ENCODE measurements at places on chromosomes 5 and 9. TPM values are rescaled to one million over a fixed set of nuclear protein-coding genes. Genes with fewer than 3 reads are reported as not detected.

GRCh38 chr9:127803507-127804352 is 1.0 kb downstream of the FPGS start:
- peak; percentile 69 for DNase-seq

- no peak for DNase-seq
Observed at GRCh38 chr5:158861366-158861765, 238.3 kb downstream of the EBF1 start.

DNA sequence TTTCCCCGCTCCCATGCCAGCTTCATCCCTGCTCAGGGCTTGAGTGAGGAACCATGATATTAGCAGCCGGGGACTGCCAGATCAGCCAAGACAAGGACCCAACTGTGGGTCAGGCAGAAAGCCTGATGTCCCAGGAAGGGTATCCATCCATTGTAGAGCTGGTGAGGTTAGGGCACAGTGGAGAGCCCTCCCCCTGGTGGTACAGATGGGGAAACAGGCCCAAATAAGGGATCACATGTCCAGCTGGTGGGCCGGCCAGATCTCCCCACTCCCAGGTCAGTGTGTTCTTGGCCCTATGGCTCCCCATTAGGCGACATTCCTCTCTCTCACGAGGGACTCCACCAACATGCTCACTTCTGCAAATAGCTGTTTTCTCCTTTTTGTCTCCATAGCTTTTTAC is 9.0 kb downstream of the CDX1 start:
- no peak for DNase-seq

DNA sequence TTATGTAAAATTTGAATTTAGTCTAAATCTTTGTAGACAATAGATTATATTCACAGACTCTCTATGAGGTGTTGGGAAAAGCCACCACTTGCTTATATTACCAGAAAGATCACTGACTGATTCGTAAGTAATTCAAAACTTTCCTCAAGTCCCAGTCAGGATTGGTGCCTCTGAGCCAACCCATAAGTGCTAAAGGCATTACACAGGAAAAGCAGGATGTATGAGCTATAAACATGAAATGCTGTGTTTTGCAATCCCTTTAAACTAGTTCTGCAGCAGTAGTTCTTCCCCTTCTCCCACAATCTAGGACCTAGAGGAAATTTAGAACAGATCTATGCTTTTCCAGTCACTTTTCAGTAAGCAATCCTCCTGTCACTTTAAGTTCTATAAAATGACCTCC is 48.0 kb downstream of the SHLD3 start:
- no peak for DNase-seq

Gene ARID3C
- 0.16 TPM for total RNA-seq

DNA sequence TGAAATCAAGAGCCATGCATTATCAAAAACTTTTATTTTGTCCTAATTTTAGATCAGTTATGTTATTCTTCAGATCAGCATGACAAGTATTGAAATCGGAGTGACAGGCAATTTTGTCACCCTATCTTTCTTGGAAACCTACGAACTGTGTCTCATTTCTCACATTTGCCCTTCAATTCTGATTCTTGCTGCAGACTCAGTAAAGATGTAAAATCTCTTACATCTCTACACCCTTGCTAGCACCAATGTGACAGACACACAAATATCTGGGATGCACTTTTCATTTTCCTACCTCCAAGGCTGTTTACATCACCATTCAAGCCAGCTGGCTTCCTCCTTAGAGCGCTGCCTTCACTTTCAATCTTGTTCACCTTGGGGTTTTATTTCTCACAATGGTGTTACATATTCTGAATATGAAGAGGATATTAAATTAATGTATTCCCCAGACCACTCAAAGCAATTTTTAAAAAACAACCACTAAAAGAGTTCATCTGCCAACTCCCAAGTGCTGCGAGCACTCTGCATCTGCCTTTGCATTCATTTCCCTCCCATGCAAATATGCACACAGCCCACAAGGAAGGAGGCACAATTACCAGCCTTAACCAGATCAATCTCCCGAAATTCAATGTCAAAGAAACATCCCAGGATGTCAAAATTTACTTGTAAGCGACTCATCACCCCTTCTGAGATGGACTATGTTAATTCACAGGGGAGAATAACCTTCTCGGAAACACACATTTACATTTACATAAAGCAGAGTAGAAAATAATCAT is 164.3 kb downstream of the ENC1 start:
- DNase-seq = no peak

- peak; percentile 59 for DNase-seq
Observed at GRCh38 chr9:20319641-20320337, 302.5 kb downstream of the MLLT3 start.

- no peak for DNase-seq
Observed at GRCh38 chr5:180472269-180472668, 21.9 kb upstream of the CNOT6 start.

DNA sequence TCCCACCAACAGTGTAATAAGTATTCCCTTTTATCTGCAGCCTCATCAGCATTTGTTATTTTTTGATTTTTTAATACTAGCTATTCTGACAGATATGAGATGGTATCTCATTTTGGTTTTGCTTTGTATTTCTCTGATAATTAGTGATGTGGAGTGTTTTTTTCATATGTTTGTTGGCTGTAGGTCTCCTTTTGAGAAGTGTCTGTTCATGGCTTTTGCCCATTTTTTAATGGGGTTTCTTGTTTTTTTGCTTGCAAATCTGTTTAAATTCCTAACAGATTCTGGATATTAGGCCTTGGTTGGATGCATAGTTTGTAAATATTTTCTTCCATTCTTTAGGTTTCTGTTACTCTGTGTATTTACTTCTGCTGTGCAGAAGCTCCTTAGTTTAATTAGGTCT is 445.4 kb upstream of the DAB2 start:
- DNase-seq = no peak

Gene C9
- total RNA-seq = not detected

DNA sequence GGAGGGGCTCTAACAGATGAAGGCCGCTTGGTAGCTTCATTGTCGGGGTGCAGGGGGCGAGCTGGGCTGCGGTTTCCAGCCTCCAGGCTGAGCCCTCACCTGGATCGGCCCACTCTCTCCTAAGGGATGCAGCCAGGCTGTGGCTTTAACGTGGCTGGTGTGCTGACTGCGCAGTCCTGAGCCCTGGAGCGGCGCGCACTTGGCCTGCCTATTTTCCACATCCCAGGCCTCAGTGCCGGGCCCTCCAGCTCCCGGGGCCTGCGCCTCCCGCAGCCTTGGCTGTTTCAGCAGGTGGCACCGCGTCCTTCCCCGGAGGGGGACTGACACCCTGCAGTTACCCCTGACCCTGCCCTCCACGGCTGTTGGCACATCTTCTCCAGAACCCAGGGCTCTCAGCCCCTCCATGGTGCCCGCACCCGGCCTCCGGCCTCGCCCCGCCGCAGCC is 1.4 kb downstream of the RNU6ATAC start:
- no peak for DNase-seq

GRCh38 chr9:132409828-132410528 is at the start of gene CFAP77:
Gene CFAP77 (plus strand): TSS chr9:132410211. CDS start chr9:132410272, 61 bp downstream.
- peak; percentile 43 for DNase-seq

DNA sequence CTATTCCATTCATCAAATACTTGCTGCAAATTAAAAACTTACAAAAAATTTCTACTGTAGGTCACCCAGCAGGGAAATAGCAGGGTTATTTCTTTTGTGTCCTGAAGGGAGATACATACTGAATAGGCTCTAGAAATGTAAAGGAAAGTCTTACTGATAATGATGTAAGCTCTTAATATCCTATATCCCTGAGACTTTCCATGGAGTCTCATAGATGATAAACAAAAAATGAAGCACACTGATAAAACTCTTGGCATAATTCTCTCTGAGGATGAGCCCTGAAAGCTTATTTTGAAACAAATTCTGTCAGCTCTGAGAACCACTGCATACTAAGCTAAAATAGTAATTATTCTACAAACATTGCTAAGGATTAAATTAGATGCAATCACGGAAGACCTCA is 819.6 kb upstream of the PTPRD start:
- DNase-seq = no peak

Gene TMEM174
- total RNA-seq = not detected

DNA sequence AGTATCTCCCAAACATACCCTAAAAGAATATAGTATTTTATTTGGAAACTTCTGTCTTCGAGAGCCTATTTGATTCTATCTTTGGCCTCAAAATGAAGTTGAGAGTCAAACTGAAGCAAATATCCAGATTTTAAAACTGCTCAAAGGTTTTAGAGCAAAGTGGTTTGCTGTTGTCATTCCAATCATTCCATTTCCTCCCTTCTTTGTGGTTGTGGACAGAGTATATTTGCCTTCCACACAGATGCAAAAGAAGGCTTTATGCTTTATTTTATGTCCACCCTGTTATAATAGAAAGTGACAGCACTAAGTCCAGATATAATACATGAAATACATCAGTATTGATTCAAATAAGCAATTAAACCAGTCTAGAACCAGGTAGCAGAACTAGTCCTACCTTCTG is 12.4 kb downstream of the GZMK start:
- DNase-seq = peak; percentile 64

GRCh38 chr9:89892920-89893319 is 288.1 kb downstream of the GADD45G start:
- no peak for DNase-seq

DNA sequence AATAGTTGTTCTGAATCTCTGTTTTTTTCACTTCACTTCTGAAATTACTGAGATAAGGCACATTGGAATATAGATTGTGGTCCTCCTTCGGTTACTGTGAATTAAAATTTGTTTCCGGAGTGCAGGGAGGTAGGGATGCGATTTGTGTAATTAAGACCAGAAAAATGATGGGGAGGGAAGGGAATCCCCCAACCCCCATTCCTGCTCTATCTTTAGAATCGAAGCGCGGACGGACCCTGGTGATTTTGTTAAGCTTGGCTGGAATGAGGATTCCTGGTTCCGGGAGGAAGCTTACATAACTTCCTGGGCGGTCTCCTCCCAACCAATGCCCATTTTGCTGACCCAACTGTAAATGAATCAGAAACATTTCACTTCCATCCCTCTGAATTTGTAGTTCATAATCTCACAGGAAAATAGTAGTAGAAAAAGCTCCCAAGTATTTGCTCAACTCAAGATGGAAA is 220.1 kb upstream of the MSX2 start:
- no peak for DNase-seq

Gene LHFPL2
- 35.4 TPM for total RNA-seq

Gene SPINK4
- not detected for total RNA-seq

- peak; percentile 21 for DNase-seq
Observed at GRCh38 chr9:134568116-134568515, 73.5 kb upstream of the COL5A1 start.

GRCh38 chr9:130870491-130871381 is 25.9 kb downstream of the QRFP start:
- no peak for DNase-seq

Gene BDP1
- 23.9 TPM for total RNA-seq

DNA sequence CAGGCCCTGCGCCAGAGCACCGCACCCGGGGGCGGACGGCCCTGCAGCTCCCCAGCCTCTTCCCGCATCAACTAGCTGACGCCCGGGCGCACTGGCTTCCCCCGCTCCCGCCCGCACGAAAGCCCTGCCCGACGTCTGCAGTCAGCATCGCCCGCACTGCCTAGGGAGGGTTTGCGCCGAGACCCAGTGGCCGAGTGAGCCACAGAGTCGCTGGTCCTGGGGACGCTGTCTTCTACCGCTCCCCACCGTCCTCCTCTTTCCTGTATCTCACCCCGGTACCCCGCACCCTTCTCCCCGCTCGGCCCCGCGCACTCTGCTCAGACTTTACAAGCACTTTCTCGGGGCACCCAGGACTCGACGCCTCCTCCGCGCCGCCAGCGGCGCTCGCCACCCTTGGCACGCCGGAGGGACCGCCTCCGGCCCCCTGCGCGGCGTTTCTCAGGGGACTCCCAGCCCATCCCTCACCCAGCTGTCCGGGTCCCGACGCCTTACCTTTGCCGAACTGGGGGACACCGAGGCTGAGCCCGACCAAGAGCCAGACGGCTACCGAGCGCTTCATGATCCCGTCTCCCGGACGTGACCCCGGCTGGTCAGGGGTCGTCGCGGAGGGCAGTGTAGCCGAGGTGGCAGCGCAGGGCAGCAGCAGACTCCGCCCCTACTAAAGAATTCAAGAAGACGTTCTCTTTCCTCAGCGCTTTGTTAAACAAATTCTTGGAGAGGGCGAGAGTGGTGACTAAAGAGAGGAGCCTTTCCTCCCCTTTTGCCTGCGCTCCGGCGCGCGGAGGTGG is 670 bp downstream of the EDIL3 start:
- DNase-seq = peak; percentile 65

DNA sequence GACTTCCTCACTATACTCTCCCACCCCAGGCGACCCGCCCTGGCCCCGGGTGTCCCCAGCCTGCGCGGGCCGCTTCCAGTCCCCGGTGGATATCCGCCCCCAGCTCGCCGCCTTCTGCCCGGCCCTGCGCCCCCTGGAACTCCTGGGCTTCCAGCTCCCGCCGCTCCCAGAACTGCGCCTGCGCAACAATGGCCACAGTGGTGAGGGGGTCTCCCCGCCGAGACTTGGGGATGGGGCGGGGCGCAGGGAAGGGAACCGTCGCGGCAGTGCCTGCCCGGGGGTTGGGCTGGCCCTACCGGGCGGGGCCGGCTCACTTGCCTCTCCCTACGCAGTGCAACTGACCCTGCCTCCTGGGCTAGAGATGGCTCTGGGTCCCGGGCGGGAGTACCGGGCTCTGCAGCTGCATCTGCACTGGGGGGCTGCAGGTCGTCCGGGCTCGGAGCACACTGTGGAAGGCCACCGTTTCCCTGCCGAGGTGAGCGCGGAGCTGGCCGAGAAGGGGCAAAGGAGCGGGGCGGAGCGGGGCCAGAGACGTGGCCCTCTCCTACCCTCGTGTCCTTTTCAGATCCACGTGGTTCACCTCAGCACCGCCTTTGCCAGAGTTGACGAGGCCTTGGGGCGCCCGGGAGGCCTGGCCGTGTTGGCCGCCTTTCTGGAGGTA is 2.1 kb downstream of the CA9 start:
- no peak for DNase-seq

Gene CDX1
- total RNA-seq = not detected

DNA sequence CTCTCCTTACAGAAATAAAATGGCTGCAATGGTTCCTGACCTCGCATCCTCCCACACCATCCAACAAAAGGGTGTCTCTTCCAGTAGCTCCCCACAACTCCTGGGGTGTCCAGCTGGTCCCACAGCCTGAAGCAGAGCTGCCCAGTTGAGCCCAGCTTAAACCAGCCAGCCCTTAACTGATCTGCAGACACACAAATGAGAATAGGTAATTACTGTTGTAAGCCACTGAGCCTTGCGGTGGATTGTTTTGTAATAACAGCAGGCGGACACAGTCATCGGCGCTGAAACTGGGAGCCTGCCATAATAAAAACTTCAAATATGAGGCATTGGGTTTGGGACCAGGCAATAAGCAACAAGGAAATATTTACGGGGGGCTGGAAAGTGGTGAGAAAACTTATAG is 10.4 kb upstream of the ZBTB43 start:
- no peak for DNase-seq

Gene PHF19
- total RNA-seq = 15.3 TPM

DNA sequence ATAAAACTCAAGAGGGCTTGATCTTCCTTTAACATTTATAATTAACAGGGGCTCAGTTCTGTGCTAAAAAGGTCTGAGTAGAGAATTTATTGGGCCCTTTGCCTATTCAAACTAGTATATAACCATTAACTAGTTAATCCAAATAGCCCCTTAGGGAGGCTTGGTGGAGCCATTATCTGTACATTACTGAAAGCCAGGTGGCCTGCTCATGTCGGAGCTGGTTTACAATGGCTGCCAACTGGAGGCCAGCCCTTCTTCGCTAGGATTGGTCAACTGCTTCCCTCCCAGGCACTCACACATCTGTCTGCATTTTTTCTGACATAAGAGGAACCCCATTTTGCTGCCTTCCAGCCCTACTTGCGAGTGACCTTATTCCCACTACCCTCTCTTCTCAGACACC is 30.4 kb upstream of the NDFIP1 start:
- DNase-seq = no peak

GRCh38 chr5:5666369-5666768 is 243.9 kb downstream of the ICE1 start:
- DNase-seq = no peak

Gene PCDHGC4
- total RNA-seq = 2.0 TPM

Data from myocyte (in vitro differentiated cells).